ENCODE measurements at places on chromosomes 2 and 18.

GRCh38 chr18:33264566-33264965 lies 176.0 kb downstream of the CCDC178 start:
- no peak for DNase-seq

DNA sequence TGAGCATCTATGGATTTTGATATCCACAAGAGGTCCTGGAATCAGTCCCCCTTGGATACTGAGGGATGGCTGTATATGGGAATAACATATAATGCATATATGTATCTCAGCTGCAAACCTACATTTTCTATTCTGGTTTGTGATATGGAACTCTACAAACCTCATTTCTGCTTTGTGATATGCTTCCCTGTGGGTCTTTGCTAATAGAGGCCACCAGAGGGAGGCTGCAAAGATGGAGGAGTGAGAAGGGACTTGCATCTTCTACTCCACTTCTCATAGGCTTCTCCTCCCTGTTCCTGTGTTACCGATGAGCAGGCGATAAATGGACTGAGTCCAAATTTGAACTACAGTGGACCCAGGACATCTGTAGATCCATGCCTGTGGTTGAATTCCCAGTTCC lies 37.8 kb downstream of the ARID5A start:
- DNase-seq = no peak

- DNase-seq = no peak
Measured at GRCh38 chr2:70344195-70344594, 42.3 kb upstream of the FAM136A start.

DNA sequence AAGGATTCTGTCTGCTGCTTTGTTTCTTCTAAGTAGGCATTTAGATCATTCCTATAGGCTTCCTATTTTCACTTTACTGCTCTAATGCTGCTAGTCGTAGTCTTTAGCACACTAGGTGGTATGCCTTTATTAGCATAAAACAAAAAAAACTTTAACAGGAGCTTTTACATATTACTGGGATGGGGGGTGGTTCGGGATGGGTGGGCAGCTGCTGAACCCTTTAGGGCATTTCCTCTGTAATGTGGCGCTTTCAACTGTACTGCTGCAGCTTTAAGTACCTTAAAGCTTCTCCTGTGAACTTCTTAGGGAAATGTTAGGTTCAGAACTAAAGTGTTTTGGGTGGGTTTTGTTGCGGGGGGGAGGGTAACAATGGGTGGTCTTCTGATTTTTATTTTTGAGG lies 41.3 kb downstream of the ACTR2 start:
- DNase-seq = no peak

DNA sequence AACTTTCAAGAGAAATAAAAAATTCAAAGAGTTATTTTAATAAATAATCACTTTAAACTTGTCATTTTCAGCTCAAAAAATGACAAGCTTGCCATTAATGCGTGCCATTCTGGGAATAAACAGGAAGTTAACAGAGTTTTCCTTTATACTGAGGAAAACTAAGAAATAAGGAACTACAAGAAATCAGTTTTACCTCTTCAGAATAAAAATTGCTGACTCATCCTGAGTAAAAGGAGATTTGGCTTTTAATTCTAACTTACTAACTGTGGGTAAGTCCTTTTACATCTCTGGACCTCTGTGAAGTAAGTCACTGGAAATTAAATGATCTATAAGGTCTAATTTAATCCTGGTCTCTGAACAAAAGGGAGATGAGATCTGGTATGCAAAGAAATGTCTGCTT lies 16.1 kb downstream of the CEBPZ start:
- DNase-seq = no peak

- no peak for DNase-seq
Measured at GRCh38 chr2:54598347-54599325, 124.8 kb upstream of the EML6 start.

DNA sequence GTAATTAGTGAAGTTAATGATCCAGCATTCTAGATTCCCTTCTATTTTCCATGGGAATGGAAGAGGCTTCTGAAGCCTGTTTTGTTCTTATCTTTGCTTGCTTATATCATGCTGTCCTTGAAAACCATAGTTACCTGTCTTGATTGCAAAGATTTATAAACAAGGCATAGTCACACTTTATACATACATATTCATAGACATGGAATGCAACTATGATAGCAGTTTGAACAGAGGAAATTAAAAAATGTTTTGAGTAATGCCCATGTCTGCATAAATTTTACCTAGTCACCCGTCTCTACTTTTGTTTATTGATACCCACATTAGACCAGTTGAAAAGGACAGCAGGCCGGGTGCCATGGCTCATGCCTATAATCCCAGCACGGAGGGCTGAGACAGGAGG lies 289.0 kb downstream of the PTPRM start:
- no peak for DNase-seq

DNA sequence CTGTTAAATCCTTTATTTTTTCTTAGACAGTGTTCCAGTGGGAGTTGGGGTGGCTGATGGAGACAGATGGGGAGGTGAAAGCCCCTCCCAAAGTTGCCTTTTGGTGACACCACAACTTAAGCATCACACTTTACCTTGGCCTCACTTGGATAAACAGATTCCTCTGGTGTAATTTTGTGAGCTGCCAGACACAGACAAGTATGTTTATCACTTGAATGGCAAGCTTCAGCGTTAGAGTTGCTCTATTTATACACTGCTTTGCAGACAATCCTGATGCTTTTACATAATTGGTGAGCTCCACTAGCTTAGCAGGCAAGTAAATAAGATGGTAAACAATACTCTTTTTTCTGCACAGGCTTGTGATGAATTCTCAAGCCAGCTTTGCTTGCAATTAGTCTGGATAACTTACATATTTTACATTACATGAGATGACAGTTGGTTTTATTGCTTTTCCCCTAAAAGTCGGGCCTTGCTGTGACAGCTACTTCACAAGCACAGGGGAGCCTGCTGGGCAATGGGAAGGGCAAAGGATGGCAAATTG lies 226.2 kb downstream of the SLC8A1 start:
- no peak for DNase-seq

- DNase-seq = no peak
Measured at GRCh38 chr2:129744649-129745048, 234.8 kb upstream of the RAB6C start.

- no peak for DNase-seq
Measured at GRCh38 chr2:115574667-115575066, 1132.2 kb downstream of the DPP10 start.

GRCh38 chr2:127655209-127656073 lies 9.5 kb downstream of the GPR17 start:
- DNase-seq = no peak

GRCh38 chr2:221106241-221106640 lies 465.9 kb downstream of the EPHA4 start:
- DNase-seq = no peak

DNA sequence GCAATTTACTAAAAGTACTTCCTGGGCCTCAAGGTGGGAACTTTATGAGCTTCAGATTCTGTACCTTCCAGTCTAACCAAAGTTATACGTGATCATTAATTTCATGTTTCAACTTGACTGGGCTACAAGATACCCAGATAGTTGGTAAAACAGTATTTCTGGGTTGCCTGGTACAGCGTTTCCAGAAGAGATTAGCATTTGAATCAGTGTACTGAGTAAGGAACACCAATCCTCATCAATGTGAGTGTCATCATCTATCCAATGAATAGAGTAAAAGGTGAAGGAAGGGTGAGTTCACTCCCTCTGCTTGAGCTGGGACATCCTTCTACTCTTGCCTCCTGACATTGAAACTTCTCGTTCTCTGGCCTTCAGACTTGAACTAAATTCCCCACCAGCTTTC lies 274.5 kb upstream of the ID2 start:
- DNase-seq = no peak

DNA sequence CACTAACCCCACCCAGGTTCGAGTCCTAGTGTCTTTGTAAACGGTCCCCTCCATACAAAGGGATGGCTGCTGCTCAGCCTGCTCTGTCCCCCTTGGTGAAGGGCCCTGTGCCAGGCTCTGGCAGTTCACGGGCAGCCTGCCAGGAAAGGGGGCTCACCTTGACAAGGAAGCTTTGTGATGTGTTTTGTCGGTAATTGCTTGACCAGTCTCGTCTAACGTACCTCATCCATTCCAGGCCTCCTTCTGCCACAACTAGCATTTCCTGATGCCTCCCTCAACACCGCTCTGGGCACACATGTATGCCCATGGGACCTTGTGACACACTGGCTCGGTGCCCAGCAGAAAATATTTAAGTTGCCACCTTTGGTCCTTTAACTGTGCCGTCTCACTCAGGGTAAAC lies 171.9 kb downstream of the KLHL29 start:
- no peak for DNase-seq

- no peak for DNase-seq
Measured at GRCh38 chr2:134169788-134170187, 84.1 kb upstream of the MGAT5 start.

DNA sequence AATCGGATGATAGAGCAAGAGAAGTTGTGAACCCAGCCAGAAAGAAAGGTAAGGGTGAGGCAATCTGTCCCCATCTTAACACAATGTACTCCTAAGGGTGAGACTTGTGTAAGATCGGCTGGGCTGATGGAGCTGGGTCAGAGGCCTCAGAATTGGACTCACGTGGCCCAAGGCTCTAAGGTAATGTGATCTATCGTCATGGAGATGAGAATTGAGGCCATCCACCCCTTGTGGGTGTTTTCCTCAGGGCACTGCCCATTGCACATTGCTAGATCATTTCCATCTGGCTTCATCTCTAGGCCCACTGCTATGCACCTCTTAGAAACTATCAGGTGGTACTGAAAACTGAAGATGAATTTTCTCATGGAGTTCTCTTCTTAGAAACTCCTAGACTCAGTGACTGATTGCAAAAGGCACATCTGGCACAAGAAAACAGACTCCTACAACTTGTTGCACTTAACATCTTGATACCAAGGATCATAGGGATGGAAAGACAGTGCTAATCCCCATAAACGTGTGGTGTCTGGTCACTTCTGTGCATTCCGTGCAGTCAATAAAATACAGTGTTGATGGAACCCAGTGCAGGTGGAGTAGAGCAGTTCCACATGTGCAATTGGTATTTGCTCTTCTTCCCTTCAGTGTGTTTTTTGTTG lies 228.9 kb upstream of the FOSL2 start:
- DNase-seq = no peak

- no peak for DNase-seq
Measured at GRCh38 chr18:45680066-45680690, 43.8 kb upstream of the SLC14A1 start.

GRCh38 chr2:144896341-144896740 lies 376.4 kb upstream of the ZEB2 start:
- DNase-seq = no peak

GRCh38 chr18:13051159-13051558 lies 60.0 kb downstream of the CEP192 start:
- DNase-seq = no peak

DNA sequence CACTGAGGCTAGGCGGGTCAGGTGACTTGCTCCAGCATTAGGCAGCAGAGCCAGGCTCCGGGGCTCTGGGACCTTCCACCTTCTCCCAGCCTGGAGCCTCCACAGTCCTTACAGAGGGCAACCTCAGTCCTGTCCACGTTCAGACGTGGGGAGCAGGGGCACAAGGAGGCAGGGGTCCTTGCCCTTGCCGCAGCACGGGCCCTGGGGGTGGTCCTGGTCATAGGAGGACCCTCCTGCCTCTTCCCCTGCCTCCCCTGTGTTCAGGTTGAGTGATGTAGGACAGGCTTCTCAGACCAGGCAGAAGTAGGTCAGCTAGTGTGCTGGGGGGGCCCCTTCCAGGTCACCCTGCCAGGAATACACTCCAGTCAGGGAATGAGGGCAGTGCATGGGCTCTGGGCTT lies 5.4 kb upstream of the ARHGEF4 start:
- DNase-seq = no peak

- peak; percentile 8 for DNase-seq
Measured at GRCh38 chr2:63189026-63189425, 138.4 kb downstream of the OTX1 start.

GRCh38 chr2:3588084-3588483 lies 6.8 kb upstream of the COLEC11 start:
- DNase-seq = no peak

DNA sequence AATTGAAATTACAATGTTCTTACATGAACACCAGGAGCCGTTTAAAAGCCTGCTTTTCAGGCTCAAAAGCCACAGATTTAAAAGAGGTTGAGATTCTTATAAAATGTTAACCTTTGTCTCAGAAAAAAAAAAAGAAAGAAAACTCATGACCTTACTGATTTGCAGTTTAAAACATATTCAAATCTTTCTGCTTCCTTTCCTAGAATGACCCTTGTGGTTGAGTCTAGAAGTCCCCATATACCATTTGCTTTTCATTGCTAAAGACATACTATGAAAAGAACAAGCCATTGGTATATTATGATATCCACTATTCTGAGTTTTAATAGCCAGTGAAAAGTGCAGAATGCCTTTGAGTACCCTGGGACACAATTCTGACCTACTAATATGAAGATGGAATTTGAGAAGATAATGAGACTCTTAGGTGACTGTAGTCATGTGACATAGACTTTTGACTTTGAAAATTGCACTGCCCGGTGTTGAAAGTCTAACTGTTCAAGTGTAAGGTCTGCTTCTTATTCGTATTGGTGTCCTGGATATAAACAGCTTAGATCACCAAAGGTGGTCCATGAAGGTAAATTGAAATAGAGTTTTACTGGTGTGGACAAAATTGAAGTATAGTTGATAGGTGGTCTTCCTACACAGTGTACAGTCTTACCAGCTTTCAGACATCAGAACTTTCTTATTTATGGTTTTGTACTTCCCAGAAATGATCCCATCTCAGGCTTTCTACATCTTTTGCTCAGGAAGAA lies 117.0 kb downstream of the DOCK10 start:
- no peak for DNase-seq

DNA sequence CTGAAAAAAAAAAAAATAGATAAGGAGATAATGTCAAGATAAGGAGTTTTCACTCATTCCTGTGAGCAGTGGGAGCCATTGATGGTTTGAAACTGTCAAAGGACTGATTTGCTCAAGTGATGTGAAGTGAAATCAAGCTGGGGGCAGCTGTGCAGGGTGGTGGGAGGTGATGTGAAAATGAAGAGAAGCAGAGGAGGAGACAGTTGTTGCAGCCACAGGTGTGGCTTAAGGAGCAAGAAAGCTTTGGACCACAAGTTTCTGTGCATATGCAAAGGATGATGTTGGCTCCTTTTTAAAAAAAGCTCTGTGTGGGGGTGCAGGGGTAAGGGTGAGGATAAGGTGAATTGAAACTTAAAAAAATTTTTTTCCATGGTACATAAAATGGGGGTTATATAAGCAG lies 8.3 kb downstream of the EFR3B start:
- DNase-seq = no peak

DNA sequence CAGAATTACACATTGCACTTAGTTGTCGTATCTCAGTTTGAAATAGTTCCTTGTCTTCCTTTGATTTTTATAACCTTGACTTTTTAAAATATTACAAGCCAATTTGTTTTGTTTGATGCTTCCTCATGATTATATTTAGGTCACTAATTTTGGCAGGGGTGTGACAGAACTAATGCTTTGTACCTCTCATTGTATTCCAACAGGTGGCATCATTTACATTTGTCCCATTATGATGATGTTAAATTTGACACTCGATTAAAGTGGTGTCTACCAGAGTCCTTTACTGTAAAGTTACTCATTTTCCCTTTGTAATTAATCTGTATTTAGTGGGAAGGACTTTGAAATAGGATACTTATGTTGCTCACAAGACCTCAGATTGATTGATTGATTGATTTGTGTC lies 21.5 kb upstream of the MFSD2B start:
- DNase-seq = peak; percentile 51
